Stimulated activated CD8-positive, alpha-beta memory T cell treated with anti-CD3 and anti-CD28 coated beads, Interleukin-7, amount 100 ng/mL, for 24 hours (primary cell): ENCODE measurements at places on chromosomes 3 and 15.

DNA sequence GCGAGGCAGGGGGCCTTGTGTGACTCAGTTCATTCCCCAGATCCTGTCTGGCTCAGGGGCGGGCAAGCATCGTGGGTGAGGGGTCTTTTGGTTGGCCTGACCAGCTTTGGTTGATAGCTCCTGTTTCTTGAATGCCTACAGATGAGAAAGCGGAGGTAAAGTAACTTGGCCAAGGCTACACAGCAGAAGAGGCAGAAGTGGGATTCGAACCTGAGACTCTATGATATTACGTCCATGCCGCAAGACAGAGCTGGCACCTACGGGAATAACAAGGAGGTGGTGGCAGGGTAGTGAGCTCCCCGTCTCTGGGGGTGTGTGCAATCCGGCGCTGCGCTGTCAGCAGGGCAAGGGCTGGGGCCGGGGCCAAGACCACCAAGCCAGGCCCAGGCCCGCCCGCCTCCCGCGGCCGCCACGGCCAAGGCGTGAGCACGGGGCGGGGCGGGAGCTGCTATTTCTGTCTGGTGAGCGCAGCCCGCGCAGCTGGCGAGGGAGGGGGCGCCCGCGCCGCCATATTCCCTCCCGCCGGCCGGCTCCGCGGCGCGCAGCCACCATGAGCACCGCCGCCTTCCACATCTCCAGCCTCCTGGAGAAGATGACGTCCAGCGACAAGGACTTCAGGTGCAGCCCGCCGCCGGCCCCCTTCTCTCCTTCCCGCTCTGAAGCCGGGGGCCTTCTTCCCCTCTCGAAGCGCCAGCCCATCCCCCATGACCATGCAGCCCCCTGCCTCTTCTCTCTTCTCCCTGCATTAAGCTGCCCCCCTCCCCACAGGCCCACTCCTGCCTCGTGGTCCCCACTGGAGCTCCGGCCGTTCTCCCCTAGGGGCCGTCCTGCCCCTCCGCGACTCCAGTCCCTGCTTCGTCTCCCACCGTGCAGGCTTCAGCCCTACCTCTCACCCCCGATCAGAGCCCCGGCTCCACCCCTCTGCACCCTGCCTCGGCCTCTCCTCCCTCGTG, at the start of gene CAND2:
Gene CAND2 (plus strand): TSS at position 510 of the 953 bp plus-strand sequence. CDS start 41 bp downstream, at position 551.
- no peak for DNase-seq

DNA sequence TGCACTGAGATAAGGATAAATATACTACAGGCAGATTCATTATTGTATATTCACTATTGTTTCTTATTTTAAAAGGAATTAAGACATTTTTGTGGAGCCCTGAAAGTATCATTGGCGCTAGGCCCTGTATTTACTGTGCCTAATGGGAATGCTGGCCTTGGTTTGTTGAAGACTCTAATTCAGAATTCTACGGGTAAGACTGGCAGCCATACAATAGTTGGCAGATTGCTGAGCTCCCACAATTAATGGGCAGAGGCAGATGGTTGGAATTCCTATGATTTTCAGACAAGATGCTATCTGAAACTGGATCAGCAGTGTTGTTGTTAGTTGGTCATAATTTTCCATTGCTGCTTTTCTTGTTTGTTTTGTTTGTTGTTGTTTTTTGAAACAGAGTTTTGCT, 14.7 kb downstream of the PGBD4 start:
- no peak for DNase-seq

DNA sequence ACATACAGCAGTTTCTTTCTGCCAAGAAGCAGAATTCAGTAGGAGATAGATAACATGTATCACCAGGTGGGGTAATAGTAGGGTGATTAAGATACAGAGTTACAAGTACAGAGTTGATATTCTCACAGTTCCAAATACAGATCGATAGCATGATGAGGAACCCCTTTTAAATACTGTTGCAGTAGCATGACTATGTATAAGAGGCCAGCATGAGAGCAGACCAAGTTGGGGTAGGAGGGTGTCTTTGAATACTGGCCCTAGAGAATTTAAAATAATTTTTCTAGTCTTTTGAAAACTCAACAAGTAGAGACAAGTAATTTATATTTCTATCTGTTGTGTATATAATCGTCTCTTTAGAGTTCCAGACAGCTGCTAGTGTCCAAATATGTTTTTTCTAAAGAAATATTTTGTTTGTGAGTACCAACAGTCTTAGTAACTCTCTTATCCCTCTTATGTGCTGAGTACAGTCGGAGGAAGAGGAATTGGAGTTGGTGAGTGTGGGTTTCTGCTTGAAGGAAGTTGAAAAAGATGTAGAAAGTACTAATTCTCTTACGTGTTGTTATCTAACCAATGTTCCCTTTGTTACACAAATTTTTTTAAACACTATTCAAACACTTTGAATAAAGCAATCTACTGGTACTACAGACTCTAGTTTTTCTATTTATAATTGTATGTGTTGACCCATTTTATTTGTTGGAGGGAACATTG, 30.2 kb downstream of the LYSMD4 start:
- DNase-seq, result no peak

- DNase-seq, result no peak
Observed at GRCh38 chr3:14403619-14404155, 1.3 kb downstream of the SLC6A6 start.

DNA sequence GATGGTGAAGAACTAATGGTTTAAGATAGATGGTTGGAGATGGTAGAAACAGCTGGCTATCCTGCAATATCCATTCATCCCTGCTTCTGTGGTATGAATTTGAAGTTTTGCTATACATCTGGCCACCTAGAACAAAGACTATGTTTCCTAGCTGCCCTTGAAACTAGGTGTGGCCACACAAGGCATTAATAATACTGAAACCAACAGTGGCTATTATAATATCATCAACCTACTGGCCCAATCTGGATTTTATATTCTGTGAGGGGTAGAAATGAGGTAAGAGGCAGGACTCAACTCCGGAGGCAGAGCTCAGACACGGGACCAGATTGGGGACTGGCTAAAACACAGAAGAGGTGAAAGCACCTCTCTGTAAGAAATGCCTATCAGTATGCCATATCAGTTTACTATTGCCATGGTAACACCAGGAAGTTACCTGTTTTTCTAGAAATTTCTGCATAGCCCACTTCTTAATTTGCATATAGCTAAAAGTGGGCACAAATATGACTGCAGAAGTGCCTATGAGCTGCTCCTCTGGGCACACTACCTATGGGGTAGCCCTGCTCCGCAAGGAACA, 8.4 kb downstream of the IFT80 start:
- DNase-seq, result no peak

DNA sequence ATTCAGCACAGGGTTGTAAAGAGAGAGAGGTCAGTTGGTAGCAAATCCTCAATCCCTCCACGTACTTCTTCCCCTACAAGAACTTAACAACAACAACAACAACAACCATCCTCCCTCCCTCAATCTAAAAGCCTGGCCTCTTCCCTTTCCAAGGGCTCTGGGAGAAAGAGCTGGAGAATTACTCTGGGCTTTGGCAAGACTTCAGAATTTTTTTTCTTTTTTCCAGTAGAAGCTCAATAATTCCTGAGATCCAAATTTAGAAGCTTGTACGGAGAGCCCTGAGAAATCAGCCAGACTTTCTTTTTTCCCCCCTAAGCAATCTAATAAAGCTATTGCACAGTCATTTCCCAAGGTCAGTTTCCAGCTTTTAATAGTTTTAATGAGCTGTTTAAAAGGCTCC, 95.8 kb upstream of the CACNA2D3 start:
- DNase-seq, result no peak

- DNase-seq, result no peak
Observed at GRCh38 chr15:93319121-93319814, 230.3 kb upstream of the RGMA start.

DNA sequence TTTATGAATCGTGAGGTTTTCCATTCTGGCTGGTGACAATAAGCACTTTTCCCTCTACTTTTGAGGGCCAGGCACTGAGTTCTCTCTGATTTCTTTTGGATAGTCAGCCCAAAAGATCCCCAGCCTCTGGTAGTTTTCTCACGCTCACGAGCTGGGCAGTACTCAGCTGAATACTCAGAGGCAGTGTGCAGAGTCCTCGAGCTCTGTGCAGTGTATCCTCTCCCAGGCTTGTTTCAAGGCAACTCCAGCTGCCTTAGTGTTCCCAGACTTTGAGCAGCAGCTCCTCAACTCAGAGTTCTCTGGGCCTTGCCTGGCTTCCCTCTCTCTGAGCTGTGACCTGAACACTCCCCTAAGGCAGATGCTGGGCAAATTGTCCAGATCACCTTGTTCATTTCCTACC, 59.1 kb upstream of the IQSEC1 start:
- DNase-seq, result no peak

DNA sequence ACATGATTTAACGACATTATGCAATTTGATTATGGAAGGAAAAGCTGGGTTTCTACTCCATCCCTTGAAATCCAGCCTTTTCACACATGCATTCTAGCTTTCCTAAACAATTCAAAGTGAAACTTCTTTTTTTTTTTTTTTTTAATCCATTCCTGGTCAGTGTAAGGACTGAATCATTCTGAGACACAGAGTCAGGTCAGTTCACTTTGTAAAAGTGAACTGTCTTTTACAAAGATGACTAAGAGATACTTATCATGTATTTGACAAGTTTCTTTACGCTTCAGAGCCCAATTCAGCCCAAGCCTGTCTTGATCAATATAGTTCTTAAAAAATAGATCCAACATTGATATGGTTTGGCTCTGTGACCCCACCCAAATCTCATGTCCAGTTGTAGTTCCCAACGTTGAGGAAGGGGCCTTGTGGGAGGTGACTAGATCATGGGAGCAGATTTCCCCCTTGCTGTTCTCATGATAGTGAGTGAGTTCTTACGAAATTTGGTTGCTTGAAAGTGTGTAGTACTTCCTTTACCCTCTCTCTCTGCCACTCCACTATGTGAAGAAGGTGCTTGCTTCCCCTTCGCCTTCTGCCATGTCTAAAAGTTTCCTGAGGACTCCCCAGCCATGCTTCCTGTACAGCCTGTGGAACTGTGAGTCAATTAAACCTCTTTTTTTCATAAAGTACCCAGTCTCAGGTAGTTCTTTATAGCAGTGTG, 345.6 kb upstream of the THBS1 start:
- no peak for DNase-seq

DNA sequence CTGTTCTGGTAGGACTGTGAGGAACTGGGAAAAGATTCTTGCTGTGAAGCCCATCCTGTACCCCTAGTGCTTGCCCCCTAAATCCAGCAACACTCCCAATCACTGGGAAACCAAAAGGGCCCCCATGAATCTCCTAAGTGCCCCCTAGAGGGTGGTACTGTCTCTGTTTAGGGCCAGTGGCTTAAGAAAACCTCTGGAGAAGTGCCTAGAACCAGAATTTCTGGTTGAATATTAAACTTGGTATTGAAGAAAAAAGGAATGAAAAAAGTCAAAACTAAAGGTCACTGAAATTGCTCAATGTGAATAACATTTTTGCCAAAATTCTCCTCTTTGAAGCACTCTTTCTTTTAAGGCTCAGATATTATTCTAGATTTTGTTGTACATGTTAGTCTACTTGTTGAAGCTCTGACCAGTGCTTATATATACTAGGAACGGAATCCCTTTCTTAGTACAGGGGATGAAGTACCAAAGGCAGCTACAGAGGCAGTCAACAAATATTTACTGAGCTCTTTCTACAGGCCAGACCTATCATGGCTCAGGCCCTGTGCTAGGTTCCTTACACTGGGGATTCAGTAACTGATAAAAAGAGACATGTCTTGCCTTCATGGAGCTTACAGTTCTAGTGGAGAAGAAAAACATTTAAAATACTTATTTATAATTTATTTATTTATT, 138.8 kb downstream of the MYLK start:
- DNase-seq, result no peak

- DNase-seq, result no peak
Observed at GRCh38 chr3:104385421-104385820, 981.3 kb upstream of the ALCAM start.

- no peak for DNase-seq
Observed at GRCh38 chr15:64151727-64152506, at the start of gene SNX22. TSS of gene SNX22 (plus strand) at chr15:64151731. CDS start at chr15:64151776, 45 bp downstream.

- no peak for DNase-seq
Observed at GRCh38 chr15:85793641-85794597, 806 bp downstream of the KLHL25 start.

DNA sequence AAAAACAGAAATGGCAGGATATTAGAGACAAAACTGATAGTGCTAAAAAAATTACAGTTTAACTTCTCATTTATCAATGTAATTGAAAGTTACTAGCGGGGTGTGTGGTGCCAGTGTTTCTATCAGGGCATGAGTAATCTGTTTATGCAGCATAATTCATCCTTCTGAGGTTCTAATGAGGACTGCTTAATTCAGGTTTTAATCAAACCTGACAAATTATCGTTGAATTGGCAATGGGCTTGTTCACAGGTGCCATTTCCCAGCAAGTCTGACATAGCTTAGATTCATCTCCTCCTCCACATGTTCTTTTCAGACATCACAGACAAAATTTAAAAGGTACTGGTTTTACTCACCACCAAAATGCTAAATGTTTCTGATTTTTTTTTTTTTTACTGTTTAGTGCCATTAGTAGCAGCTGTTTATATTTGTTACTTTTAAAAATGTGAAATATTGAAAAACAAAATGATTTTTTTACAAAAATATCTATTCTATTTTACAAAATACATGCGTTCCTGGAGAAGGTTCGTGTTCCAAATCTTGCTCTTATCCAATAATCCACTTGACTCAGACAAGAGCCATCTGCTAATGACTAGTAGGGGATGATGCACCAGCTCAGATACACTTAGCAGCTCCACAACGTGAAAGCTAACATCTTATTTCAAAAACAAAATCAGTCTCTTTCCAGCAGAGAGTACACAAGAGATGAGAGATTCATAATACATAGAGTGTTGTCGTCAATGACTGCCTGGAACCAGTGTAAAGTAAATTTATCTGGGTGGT, 447.7 kb upstream of the DPPA4 start:
- DNase-seq, result no peak

- DNase-seq, result no peak
Observed at GRCh38 chr15:70902107-70902506, 9.5 kb downstream of the LRRC49 start.

DNA sequence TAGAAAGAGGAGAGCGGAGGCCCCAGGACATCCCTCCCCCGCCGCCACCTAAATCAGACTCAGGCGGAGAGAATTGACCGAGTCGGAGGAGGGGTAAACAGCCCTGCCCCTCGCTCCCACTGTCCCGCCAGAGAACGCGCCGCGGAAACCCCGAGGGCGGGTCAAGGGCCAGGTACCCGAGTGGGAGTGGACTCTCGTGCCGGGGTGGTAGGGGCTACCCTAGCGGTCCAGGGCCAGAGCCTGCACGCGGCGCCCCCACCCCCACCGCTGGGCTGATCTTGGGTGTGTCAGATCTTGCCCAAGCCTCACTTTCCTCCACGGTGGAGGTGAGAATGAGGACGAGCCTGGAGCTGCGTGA, 19.0 kb downstream of the SPATA12 start:
- DNase-seq, result no peak

- no peak for DNase-seq
Observed at GRCh38 chr15:29102911-29103823, 166.5 kb downstream of the NSMCE3 start.

DNA sequence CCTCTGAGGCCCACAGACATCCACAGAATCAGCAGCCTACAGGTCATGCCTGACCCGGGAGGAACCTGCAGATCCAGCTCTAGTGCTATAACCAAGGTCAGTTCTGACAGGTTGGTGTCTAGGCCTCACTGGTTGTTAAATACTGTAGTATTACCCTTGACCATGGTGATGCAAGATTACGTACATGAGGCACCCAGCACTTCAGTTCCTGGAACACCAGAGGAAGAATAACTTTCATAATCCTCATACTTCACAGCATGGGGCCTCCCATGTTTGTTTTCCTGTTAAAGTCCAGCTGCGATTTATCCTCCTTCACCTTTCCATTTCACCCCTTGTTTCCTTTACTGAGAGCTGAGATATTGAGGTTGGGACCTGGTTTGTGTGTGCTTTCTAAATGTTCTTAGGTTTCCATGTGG, 34.4 kb upstream of the GLCE start:
- DNase-seq, result no peak
